Ascending aorta (tissue), 2 donors: ENCODE measurements at places on chromosomes 16 and 17.

GRCh38 chr17:14926526-14927122 lies 338.5 kb downstream of the PMP22 start:
- DNase-seq, result no peak

GRCh38 chr16:66434619-66435430 lies 7.7 kb downstream of the BEAN1 start:
- DNase-seq, result no peak

DNA sequence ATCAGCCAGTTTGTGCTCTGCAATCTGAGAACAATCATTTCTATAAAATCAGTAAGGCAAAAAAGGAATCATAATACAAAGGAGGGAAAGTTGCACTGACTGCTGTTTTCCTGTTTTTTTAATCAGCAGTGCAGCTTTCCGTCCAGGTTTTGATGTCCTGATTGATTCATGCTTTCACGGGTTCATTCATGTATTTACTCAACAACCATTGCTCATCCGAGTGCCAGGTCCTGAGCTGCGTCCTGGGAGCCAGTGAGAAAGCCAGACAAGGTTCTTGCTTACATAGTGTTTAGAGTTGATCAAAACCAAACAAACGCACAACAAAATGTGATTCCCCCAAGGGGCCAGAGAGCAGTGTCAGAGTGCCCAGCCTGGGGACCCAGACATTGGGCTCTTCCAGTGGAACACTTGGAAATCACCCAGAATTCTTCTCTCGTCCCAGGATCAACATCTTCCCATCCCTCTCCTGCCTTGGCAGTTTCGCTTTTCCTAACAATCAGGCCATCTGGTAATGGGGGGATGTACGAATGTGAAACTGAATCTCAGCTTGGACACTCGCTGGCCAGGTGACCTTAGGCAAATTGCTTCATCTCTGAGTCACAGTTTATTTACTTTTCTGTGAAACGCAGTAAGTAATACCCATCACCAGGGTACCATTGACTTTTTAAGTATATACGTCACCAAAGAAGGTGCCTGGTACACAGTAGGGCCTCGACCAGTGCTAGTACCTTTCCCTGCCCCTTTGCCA lies 13.3 kb upstream of the C1QL1 start:
- DNase-seq, result no peak

DNA sequence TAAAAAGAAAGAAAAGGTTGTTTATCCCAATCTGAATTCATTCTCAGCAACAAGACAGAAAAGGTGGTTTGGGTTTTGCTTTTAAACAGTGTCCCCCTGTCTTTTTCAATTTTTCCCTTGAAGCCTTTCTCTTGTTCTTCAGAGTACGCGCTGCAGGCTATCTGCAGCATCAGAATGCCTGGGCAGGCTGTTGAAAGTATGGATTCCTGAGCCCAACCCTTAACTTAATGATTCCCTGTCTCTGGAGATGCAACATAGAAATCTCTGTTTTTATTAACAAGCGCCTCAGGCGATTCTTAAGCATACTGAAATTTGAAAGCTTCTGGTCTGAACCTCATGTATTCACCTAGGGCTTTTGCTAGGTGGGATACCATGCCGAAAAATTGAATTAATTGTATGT lies 32.1 kb downstream of the DGKE start:
- no peak for DNase-seq

DNA sequence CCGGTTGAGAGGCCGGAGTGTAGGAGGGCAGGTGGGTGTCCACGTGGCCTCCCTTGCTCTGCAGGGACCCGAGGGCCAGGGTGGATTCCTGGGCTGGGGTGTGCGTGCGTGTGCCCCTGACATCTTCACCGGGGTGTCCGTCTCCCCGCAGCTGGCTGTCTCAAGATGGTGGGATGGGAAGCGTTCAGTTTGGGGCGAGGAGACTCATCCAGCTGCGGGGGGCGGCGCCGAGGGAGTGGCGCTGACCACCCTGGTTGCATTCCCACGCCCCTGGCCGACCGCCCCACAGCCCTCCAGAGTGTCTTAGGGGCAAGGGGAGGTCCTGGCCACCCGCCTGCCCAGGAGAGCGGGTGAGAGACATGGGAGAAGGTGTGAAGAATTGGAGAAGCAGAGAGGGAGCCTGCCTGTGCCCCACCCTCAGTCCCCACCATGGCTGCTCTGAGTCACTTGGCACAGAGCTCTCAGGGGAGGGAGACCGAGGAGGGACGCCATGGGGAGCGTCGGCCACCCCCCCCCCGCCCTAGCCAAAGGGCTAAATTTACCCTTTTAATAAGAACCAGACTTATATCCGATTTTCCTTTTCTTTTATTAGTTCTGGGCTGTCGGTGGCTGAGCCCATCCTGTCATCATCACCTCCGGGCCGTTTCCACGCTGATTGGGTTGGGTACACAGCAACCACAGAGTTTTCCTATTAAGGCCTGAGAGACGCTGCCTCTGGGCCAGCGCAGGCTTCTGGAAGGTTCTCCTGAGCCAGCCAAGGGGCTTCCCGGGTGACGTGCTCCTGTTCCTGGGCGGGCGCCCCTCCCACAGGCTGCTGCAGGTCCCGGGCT lies 22.0 kb downstream of the BAHCC1 start:
- DNase-seq, result peak; percentile 75

DNA sequence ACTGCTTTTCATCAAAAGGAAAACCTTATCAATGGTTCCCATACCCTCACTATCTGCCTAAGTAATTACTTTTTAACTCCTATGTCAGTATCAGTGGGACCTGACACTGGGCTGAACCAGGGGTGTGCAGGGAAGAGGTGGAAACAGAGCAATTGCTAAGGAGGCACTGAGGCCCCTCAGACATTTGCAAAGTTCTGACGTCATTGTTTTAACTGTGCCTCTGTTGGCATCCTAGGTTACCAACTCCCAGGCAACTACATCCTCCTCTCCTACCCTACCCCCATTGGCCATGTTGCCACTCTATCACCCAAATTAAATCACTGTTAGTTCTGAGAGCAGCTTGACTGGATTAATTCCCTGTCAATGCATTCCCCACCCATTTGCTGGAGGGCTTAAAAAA lies 8.0 kb upstream of the WWOX start:
- no peak for DNase-seq

DNA sequence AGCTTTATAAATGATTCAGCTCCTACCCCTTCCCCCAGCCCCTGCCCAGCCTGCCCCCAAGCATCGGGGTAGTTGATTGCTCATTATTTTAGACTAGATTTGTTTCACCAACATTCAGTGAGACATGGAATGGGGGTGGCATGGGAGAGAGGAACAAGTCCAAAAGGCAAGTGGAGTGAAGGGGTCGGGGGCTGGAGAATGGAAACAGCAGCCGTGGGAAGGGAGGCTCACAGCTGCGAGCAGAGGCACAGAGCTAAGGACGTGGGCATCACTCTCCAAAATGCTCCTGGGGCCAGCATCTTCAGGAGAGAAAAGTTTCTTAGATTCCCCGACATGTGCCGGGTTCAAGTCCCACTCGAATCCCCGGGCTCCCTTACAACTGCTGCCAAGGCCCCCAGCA lies 19.3 kb downstream of the PIPOX start:
- no peak for DNase-seq

DNA sequence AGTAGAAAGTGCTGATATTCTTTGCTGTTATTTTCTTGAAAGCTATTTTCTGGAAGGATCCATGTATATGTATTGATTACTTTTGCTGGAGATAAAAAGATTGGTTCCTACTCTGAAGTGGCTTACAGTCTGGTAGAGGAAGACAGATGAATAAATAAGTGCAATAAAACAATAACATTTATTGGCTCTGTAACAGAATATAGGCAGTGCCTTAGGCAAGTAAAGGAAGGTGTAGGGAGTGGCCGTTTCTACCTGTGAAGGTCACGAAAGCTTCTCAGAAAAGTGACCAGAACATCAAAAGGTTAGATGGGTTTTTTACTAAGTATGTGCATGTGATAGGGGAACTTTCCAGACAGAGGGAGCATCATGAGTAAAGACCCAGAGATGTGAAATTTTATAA lies 43.1 kb downstream of the COX10 start:
- DNase-seq, result no peak

GRCh38 chr17:73364155-73364522 lies 52.3 kb upstream of the CDC42EP4 start:
- DNase-seq, result no peak

DNA sequence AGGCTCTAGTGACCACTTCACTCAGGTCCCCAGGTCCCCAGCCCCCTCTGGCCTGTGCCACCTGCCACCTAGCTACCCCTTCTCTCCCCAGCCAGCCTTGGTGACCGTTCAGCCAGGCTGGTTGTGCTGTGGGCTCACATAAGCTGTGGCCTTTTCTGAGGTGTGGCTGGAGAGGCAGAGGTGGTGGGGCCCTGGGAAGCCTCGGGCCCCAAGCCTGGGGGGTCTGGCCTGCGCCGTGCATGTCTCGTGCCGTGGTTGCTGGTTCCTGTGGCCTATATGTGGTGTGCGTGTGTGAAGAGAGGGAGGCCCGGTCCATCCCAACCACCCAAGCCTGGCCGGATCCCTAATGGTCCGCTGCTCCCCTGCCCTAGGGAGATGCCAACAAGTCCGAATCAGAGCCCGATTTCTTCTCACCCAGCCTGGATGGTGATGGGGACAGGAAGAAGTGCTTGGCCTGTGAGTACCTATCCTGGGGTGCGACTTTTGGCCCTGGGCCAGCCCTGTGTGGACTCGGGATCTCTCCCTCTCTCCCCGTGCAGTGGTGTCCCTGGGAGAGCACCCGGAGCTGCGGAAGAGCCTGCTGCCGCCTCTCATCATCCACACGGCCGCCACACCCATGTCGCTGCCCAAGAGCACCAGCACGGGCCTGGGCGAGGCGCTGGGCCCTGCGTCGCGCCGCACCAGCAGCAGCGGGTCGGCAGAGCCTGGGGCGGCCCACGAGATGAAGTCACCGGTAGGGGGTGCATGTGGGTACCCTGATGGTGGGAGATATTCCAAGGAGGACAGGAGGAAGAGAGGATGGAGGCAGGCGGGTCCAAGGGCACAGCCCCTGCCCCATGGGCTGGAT lies 35.9 kb downstream of the CACNA1G start:
- DNase-seq, result no peak

DNA sequence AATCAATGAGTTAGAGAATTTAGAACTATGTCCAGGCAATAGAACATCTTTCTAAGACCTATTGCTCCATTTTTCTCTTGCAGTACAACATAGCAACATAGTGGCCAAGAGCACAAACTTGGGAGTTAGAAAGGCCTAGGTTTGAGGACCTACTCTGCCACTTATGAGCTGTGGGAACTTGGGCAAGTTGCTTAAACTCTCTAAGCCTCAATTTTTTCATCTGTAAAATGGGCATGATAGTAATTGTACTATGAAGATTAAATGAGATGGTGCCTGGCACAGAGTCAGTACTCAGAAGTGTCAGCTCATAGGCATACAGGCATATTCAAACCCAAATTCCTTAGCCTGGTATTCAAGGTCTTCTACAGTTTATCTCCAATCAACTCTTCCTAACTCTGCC lies 25.1 kb downstream of the IRX5 start:
- DNase-seq, result no peak

GRCh38 chr17:4584917-4585637 lies 748 bp downstream of the SMTNL2 start:
- DNase-seq, result no peak

DNA sequence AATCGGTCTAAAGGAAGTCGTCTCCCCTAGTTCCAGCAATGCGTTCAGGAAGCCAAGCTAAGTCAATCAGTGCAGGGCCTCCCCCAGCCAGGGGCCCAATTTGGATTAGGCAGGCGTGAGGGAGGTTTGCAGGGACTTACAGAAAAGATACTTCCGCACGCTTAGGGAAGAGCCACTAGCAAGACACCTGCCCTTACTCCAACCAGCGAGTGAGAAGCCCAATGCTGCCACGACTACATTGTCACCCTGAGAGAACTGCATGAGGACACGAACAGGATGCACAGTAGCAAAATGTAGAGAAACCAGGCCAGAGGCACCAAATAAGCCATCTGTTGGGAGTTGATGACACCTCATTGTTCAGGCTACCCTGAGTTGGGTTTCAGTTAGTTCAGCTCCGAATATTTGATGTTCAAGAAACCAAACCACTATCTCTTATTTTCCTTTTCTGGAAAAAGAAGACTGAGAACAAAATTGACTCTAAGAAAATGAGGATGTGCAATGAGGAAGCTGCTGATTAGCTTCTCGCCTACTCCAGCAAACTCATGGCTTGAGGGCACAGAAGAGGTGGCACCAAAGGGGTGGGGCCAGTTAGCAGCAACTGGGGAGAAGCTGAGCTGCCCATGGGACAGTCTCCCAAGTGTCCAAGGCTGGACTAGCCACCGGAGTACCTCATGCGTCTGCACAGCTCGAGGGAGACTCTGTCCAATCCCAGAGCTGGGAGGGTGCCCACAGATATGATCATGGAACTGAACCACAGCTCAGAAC lies 29.3 kb downstream of the TK2 start:
- DNase-seq, result no peak

GRCh38 chr17:5236938-5237540 lies 2.4 kb upstream of the SCIMP start:
- DNase-seq, result no peak

DNA sequence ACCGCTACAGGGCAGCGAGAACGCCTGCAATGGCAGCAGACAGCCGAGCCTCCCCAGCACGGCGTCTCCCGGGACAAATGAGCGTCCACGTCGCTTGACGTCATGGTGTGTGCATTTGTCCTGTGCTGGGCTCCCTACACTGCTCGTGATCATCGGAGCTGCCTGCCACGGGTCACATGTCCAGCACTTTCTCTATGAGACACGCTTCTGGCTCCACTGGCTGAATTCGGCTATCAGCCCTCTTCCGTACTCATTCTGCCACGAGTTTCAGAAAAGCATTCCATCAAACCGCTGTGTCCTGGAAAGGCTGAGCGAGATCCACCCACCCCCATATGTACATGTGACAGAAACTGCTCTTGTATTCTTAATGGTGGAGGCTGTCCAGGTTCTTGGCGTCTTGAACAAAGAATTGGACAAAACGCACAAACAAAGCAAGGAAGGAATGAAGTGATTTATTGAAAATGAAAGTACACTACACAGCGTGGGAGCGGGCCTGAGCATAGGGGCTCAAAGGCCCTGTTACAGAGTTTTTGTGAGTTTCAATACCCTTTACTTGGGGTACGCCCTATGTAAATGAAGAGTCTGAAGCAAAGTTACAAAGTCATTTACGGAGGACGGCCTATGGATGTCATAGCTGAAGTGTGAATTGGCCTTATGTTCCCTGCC lies 28.5 kb upstream of the SHCBP1 start:
- peak; percentile 71 for DNase-seq

GRCh38 chr16:66228792-66229191 lies 137.7 kb upstream of the CDH5 start:
- no peak for DNase-seq

DNA sequence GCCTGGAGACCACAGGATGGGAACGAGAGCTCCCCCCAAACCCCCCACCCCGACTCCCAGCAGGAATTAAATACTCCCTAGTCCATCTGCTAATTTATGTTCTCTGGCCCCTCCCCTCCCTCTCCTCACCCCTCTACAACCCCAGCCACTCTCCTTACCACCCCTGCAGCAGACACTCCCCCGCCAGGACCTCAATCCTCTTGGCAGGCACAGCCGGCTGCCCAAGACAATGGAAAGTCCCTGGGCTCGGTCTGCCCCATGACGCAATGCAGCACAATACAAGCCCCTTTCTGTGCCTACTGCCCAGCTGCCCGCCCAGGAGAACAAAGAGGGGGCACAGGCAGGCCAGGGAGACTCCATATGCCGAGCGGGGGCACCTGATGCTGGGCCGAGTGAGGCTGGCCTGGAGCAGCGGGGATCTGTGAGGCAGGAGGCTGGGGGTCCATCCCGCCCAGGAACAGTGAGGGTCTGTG lies 30.3 kb upstream of the CDC42EP4 start:
- peak; percentile 55 for DNase-seq
